Activated T-cell treated with anti-CD3 and anti-CD28 coated beads, Interleukin-2, amount 50 U/mL, for 4 hours (primary cell): ENCODE measurements at places on chromosomes 7 and 10.

- no peak for DNase-seq
These were observed 13.2 kb downstream of the ARHGAP19 start for GRCh38 chr10:97279121-97279815.

DNA sequence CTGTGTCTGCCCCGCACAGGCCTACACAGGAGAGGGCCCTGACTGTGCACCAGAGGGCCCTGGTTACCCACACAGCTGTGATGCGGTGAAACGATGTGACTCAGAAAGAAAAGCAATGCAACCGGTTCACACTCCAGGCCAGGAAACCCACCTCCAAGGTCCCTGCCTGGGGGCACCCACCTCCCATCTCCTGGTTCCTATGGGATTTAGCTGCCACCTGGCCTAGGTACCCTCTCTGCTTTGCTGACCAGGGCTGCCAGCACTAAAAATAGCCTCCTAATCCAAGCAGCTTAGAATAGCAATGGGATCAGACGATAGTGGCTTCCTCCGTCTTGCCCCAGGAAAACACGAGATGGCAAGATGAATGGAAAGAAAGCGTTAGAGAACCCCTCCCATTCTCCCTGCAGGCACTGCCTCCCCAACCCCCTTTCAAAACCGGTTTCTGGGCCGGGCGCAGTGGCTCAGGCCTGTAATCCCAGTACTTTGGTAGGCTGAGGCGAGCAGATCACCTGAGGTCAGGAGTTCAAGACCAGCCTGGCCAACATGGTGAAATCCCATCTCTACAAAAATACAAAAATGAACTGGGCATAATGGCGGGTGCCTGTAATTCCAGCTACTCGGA lies 12.4 kb downstream of the RBP3 start:
- DNase-seq = no peak

DNA sequence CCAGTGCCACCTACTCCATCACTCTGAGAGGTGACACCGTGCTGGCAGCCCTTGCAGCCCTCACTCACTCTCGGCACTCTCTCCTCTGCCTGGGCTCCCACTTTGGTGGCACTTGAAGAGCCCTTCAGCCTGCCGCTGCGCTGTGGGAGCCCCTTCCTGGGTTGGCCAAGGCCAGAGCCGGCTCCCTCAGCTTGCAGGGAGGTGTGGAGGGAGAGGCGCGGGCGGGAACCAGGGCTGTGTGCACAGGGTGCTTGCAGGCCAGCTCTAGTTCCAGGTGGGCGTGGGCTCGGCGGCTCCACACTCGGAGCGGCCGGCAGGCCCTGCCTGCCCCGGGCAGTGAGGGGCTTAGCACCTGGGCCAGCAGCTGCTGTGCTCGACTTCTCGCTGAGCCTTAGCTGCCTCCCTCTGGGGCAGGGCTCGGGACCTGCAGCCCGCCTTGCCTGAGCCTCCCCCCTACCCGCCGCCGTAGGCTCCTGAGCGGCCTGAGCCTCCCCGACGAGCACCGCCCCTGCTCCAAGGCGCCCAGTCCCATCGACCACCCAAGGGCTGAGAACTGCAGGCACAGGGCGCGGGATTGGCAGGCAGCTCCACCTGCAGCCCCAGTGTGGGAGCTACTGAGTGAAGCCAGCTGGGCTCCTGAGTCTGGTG lies 48.7 kb upstream of the SLC35G1 start:
- DNase-seq = no peak

DNA sequence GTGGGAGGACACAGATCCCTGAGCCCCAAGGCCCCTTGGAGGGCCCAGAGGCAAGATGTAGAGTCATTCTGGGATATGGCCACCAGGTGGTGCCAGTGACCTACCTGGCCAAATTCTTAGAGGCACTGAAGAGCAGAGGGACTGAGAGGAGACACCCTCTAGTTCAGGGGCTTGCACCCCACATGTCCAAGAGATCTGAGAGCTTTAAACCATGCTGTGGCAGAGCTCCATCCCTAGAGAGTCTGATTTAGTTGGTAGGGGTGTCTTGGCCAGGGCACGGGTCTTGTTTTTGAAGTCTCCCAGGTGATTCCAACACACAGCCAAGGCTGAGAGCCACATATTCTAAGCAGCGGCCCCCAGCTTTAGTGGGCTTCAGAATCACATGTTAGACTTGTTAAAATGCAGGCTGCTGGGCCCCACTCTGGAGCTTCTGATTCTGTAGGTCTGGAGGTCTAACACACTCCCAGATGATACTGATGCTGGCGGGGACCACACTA lies 52.5 kb downstream of the PRF1 start:
- peak; percentile 75 for DNase-seq

DNA sequence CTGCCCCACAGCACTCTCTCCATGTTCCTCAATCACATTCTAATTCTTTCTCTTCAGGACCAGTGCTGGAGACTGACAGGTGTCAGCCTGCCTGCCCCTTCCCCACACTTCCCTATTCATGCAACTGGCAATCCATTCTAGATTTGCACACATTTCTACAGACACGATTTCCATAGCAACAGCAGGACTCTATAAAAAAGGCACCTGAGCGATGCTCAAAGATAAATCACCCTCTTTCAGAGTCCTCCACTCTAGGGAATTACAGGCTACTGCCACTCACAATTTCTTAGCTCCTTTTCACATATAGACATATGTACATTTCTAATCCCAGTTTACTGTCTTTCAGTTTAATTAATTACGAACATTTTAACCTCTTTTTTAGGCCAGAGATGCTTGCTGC lies 118.1 kb upstream of the ANKRD1 start:
- no peak for DNase-seq

- DNase-seq = no peak
These were observed 36.6 kb upstream of the SPOCK2 start for GRCh38 chr10:72124989-72125388.

DNA sequence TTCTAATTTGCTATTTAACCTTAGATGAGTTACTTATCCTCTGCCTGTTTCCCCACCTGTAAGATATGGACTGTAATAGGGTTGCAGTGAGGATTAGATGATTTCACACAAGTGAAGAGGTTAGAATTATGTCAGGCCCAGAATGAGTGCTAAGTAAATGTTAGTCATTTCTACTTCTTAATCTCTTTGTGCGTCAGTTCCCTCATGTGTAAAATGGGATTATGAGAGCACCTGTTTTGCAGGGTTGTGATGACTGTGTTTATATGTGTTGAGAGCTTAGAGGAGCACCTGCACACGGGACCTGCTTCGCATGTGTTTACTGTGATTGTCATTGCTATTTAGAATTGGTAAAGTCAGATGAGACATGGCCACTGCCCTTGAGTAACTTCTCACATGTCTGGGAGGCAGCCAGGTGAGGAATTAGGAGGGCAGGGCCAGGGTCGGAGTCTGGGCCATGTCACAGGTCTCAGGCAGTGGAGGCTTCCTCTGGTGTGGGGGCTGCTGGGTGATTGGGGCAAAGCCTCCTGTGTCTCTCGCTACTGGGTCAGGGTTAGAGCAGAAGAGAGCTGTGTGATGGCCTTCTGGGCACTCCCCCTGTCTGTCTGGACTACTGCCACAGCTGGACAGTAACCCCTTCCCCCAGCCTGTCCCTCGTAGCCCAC lies 106.7 kb downstream of the WDFY4 start:
- no peak for DNase-seq

DNA sequence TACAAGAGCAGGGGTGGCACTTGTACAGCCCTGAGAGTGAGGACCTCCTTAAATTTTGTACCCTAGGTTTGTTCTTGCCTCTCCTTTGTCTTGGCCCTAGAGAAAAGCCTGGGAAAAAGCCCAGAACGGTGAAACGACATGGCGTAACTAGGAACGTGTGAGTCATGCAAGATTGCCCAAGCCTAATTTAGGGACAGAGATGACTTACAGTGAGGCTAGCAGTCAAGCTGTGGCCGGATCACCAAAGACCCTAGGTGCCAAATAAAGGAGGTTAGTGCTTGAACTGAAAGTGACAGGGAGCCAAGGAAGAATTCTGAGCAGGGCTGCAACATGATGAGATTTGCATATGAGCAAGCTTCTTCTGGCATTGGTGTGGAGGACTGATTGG lies 25.1 kb downstream of the TBXAS1 start:
- no peak for DNase-seq

GRCh38 chr10:76333326-76333725 lies 901.9 kb downstream of the LRMDA start:
- no peak for DNase-seq

- no peak for DNase-seq
These were observed 14.8 kb upstream of the ZMIZ2 start for GRCh38 chr7:44733708-44734481.

DNA sequence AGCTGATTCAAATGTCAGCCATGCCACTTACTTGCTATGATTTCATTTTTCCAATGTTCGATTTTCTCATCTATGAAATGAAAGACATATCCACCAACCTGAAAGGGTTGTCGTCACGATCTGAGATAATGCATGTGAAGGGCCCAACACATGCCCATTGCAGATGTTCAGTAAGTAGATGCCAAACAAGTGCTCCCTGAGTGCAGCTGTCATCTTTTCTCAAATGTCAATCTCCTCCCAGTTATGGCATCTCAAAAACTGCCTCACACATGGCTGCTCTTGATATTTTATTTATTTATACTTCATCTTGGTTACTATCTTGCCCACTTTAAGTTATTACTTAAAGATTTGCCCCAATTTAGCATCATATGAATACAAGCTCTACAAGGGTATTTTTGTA lies 16.8 kb downstream of the CPEB3 start:
- no peak for DNase-seq

- DNase-seq = no peak
These were observed 770 bp downstream of the PLXNA4 start for GRCh38 chr7:132575419-132575981.

GRCh38 chr10:128973221-128973620 lies 493.8 kb upstream of the MGMT start:
- DNase-seq = no peak

- no peak for DNase-seq
These were observed 182.7 kb downstream of the CCSER2 start for GRCh38 chr10:84511106-84511505.

DNA sequence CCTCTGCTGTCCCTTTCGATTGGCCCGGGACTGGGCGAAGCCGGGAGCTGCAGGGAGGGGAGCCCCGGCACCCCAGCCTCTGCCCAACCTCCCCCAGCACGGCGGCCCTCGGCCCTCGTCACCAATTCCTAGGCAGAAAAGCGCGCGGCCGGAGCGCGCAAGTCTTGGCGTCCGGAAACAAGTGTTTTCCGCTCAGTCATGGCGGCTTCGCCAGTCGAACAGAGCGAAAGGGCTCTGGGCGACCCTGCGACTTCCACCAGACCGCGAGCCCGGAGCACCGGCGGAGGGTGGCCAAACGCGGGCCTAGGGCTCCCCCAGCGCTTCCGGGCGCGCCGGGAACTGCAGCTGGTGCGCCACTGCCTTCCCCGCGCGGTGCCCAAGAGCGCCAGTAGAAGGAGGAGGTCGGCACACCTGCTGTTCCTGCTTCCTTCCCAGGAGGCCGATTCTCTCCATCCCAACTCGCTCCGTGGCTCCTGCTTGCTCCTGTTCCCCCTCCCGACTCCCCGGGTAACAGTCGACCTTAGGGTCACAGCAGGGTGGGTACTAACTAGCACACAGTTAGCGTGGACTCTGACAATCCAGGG lies 729.9 kb downstream of the ZWINT start:
- no peak for DNase-seq

GRCh38 chr10:130336617-130337304 lies 200.6 kb downstream of the GLRX3 start:
- DNase-seq = no peak

DNA sequence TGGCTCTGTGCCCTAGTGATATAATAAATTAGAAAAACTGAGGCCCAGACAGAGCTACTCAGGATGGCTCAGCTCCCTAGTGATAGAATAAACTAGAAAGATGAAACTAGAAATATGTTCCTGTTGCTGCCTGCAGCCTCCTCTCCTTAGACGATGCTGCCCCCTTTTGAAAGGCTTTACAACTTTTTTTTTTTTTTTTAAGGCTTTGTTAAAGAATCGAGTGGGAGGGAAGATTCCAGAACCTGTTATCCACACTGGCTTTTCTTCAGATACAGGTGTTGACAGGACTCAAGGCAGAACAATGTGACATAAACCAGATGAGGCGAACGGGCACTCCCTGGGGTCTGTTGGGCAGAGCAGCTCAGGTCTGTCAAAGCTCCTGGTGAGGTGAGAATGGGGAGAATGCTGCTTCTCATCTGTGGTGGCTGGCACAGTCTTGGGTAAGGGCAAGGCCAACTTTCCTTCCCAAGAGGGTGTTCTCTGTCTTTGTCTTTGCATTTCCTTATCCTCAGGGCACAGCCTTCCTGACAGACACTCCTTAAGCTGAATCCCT lies 175.1 kb downstream of the COBL start:
- DNase-seq = no peak

GRCh38 chr10:126569513-126570244 lies 100.8 kb downstream of the C10orf90 start:
- DNase-seq = no peak

- no peak for DNase-seq
These were observed 1.8 kb downstream of the KCNIP2 start for GRCh38 chr10:101841826-101842225.

- DNase-seq = no peak
These were observed 217.7 kb upstream of the KCND2 start for GRCh38 chr7:120055300-120055699.

DNA sequence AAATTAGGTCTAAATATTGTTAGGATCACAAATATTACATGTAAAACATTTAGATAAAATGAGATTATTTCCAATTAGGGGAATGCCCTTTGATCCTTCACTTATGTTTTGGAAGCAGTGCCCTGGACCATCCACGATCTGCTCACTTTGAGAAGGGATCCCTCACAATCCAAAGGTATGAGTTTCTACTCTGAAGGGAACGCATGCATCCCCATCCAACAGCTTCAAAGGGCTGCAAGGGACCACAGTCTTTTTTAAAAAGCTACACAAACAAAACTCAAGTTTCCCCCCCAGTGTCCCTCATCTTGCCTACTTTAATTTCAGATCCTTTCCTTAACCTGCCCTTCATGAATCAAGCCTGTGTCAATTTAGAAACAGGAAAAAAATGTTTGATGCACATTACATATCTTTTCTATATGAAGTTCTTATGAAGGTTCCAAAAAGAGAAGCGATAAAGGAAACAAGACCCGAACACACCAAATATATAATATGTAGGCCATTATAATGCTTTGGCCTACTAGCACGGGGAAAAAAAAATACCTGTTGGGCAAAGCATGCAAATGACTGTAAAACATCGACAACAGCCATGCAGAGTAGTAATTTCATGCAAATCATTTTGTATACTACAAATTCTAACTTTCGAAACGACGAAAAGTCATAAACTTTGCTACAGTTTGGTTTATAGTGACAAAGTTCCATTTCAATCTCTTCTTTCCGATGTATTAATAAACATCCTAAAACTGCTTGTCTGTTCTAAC lies 2.0 kb downstream of the EIF3A start:
- DNase-seq = no peak

- DNase-seq = no peak
These were observed 331.8 kb downstream of the C7orf25 start for GRCh38 chr7:42580061-42580460.
